Frontal cortex (tissue), 4 donors: ENCODE measurements at places on chromosomes 7 and 10.

- DNase-seq, result no peak
Measured at GRCh38 chr7:36082910-36083309, 70.1 kb upstream of the EEPD1 start.

- no peak for DNase-seq
Measured at GRCh38 chr7:65449505-65449852, 75.8 kb downstream of the ZNF92 start.

DNA sequence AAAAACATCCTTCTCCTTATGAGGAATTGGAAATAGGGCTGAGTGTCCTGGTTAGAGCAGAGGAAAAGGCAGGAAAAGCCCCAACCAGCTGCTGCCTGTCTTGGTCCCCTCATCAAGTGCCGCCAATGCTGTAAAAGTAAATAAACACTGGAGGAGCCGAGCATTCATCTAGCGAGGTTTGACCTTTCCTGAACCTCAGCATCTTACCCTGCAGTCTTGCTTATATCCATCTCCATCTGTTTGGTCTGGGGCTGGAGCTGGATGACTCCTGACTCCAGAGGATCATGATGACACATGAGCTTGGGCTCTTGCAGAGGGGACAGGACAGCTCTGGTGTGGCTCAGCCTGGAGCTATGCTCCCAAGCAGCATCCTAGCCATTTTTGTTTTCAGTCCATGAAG, 501.1 kb downstream of the TNS3 start:
- DNase-seq, result no peak

GRCh38 chr10:110260746-110261477, 43.8 kb downstream of the SMNDC1 start:
- DNase-seq, result no peak

DNA sequence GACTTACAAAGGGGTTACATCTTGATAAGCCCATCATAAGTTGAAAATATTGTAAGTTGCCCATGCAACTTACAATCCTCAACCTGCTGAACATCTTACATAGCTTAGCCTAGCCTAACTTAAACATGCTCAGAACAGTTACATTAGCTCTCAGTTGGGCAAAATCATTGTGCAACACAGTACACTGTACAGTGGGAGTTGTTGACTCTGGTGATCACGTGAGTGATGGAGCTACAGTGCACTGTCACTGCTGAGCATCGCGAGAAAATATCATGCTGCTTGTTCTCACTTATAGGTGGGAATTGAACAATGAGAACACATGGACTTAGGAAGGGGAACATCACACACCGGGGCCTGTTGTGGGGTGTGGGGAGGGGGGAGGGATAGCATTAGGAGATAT, 214.9 kb upstream of the ZMIZ1 start:
- DNase-seq, result no peak

DNA sequence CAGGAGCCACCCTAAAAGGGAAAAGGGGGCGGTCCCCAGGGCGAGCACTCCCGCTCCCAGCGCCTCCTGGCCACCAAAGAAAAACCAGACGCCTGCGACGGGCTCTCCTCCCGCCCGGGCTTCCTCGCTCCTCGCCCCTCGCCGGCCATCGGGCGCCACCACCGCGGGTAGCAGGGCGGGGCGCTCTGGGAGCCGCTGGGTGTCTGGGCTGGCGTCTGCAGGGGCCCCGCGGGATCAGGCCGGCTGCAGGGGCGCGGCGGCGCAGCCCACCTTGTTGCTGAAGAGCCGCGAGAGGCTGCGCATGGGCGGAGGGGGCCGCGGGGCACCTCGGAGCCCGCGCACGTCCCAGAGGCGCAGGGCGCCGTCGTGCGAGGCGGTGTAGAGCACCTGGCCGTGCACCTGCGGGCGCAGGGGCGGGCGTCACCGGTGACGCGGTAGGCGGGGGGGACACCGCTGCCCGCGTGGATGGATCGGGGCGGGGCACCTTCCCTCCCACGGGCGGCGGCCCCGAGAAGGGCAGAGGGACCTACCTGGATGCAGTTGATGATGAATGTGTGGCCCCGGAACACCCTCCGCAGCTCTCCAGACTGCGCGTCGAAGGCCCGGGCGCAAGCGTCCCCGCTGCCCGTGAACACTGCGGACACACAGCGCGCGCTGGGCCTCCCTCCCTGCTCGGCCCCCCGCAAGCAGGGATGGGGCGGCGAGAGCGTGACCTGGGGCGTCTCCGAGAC, 28.3 kb downstream of the WDR86 start:
- peak; percentile 56 for DNase-seq

DNA sequence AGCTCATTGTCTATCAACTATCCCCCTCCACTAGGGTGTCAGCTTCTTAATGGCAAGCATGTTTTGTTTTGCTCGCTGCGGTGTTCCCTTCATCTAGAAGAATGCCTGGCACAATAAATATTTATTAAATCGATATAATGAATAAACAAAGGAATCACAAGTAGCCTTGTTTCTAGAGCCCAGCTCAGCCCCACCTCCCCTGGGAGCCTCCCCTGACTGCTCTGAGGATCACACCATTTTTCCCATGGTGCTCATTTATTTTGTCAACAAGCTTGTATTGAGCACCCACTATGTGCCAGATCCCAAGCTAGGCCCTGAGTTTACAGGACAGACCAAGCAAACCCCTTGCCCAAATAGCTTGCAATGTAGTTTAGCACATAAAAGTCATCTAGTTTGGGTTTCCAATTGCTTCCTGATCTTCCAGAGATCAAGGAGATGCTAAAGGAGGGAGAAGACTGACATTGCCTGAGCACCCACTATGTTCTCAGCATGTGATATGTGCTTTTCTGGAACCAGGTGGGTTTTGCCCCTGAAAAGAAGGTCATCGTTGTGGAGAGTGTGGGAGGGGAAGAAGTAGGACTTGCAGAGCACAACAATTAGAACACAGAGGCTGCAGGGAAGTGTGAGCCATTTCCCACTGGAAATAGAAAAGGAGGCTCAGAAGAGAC, 42.3 kb upstream of the GPAM start:
- no peak for DNase-seq

DNA sequence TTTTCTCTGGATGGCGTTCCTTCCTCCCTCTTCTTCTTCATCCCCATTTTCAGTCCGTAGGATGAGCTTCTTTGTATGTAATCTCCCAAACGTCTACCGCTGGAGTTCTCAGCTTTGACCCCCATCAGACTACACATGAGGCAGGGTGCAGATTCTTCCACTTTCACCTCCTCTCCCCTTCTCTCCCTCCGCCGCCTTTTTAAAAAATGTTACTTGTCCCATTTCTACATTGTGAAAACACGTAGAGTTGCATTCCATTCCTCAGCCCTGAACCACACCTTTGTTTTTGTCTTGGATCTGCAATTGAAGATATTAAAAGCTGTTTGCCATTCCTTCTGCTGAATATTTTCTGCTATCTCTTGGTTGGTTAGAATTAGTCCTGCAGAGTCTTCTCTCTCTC, 6.2 kb downstream of the ADIRF start:
- DNase-seq, result no peak

DNA sequence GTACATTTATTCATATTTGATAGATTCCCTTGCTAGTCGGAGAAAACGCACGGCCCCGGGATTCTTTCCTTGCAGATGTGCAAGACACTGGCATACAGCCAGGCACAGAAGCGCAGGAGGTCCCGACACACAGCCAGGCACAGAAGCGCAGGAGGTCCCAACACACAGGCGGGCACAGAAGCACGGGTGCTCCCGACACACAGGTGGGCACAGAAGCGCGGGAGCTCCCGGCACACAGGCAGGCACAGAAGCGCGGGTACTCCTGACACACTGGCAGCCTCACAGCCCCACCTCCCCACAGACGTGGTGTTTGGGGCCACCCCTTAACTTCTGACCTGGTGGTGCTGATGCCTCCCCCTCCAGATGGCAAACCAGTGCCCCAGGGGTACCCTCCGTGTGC, 237.3 kb downstream of the ZMYND11 start:
- DNase-seq, result no peak

GRCh38 chr10:101772017-101772894, 3.7 kb downstream of the FGF8 start:
- no peak for DNase-seq

DNA sequence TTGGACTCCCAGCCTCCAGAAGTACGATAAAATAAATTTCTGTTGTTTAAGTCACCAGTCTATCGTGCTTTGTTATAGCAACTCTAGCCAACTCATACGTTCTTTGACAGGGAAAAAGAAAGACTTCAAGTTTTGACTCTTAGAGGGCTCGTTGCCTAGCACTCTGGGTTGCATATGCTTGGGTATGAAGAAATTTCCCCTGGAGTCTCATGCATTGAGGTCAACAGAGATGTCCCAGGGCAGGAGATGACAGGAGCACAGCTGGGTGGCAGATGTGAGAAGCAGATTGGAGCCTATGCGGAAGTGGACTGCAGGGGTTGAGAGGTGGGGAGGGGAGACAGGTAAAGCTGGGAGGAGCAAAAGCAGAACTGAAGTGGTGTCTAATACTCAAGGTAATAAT, 63.3 kb upstream of the JAZF1 start:
- DNase-seq, result no peak

DNA sequence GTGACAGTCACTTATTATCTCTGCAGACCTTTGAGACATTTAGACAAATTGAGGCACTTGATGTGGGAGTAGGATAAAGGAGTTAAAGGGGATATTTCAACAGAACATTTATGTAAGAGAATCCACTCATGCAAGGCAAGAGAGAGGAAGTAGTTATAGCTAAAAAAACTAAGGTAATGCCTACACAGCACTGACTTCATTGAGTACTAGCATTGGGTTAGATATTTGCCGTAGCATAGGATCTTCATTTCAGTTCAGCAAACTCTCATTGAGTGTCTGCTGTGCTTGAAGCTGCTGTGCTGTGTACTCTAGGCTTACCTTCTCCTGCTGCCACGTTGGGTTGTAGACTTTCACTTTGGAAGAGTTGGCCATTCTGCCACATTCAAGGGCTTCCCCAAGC, 10.5 kb upstream of the ENTPD1 start:
- no peak for DNase-seq
